T-cell (primary cell): ENCODE measurements at places on chromosomes 16 and 17. TPM values are rescaled to one million over a fixed set of nuclear protein-coding genes. Genes with fewer than 3 reads are reported as not detected.

DNA sequence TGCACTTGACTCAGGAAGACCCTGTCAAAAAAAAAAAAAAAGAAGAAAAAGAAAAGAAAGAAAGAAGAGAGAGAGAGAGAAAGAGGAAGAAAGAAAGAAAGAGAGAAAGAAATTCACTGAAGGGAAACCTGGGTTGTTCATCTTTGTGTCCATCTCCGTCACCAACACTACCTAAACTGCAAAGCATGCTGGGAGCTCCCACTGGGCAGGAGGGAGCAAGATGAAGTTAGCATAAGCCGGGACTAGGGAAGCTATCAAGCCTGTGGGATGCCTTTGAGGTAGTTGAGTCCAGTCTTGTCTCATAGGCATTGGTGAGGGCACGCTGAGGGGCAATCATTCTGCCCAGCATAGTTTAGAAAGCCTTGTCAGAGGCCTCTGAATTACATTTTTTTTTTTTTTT, 7.6 kb upstream of the CBFB start:
- H3K27me3 ChIP-seq, result peaks cover 3% of the 10 kb centered on the region
- DNase-seq, result no peak
- no peaks in the 10 kb centered on the region for H3K4me1 ChIP-seq
- no peak overlapping the region for H3K4me3 ChIP-seq

DNA sequence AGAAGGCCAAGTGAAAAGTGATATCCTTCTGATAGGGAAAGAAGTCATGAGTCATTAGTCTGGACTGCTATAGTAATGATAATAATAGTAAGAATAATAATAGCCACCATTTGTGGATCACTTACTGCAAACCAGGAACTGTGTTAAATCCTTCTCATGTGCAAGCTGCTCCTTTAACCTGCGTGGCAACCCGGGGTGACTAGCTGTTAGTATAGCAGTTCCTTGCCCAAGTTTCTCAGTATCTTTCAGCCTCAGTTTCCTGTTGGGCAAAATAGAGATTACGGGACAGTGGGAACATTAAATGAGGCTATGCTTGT, 129.5 kb downstream of the CDH13 start:
- no peak overlapping the region for H3K4me3 ChIP-seq
- H3K27me3 ChIP-seq, result no peaks in the 10 kb centered on the region
- H3K36me3 ChIP-seq, result no peaks in the 10 kb centered on the region
- no peak overlapping the region for H3K27ac ChIP-seq
- no peaks in the 10 kb centered on the region for H3K4me1 ChIP-seq
- no peak for DNase-seq

DNA sequence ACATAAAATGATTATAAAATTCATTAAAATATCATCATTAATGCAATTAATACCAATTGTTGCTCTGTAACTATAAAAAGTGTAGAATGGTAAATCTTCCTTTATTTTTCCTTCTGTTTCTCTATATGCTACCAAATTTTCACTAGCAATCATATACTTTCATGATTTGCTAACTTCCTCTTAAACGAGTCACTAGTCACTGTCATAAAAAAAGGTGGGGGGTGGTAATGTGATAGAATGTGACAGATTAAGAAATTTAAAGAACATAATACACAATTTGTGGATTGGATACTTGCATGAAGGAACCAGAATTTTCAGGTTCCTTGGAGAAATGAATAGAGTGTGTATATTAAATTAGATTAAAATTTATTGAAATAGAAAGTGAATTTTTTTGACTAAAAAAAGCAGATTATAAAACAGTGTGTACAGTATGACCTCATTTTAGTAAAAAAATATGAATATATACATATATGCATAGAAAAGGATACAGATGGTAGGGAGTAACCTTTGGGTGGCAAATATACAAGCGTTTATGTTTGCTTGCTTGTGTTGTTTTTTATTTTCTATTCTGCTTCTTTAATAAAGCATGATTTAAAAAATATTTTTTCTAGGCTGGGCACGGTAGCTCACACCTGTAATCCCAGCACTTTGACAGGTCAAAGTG, 56.7 kb upstream of the C17orf78 start:
- H3K4me3 ChIP-seq, result no peak overlapping the region
- DNase-seq, result no peak
- H3K4me1 ChIP-seq, result no peaks in the 10 kb centered on the region
- H3K27me3 ChIP-seq, result no peaks in the 10 kb centered on the region

Gene TNFRSF13B
- total RNA-seq, result not detected

Gene PERCC1
- total RNA-seq, result 0.83 TPM

DNA sequence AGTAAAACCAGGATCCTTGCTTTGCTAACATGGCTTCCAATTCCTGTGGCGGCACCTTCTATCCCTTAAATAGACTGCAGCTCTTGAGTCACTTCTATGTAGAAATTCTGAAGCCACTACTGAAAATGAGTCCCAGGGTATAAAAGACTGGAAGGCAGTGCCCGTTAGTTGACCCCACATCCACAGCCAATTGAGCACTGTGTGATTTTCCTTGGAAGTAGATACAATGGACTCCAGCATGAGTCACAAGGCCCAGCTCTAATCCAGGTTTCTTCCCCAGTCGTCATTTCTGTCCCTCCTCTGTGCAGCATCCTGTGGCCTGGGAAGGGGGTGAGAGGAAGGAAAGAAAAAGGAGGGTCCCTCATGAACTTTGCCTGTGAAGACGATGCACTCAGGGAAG, 69.5 kb downstream of the HLF start:
- DNase-seq, result no peak
- no peak overlapping the region for H3K27ac ChIP-seq
- peaks cover under 1% of the 10 kb centered on the region for H3K27me3 ChIP-seq
- no peaks in the 10 kb centered on the region for H3K36me3 ChIP-seq

DNA sequence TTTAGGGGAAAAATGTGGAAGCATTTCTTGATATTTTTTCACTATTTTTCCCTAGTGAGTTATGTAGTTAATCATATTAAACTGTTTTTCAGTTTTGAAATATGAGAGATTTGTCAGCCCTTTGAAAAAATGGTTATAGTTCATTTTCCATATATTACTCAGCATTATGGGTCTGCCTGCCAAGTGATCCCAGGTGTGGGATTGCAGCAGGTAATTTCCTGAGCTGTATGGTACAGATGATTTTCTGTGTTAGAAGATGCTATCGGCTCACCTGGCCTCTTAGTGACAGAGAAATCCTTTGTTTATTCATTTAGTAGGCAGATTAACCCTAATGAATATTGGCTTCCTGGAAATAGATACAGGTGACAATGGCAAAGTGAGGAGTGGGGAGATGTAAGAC, 275.1 kb upstream of the TBX2 start:
- peaks cover 3% of the 10 kb centered on the region for H3K4me1 ChIP-seq
- no peaks in the 10 kb centered on the region for H3K36me3 ChIP-seq
- H3K27me3 ChIP-seq, result no peaks in the 10 kb centered on the region
- H3K27ac ChIP-seq, result no peak overlapping the region
- H3K4me3 ChIP-seq, result no peak overlapping the region
- DNase-seq, result no peak

DNA sequence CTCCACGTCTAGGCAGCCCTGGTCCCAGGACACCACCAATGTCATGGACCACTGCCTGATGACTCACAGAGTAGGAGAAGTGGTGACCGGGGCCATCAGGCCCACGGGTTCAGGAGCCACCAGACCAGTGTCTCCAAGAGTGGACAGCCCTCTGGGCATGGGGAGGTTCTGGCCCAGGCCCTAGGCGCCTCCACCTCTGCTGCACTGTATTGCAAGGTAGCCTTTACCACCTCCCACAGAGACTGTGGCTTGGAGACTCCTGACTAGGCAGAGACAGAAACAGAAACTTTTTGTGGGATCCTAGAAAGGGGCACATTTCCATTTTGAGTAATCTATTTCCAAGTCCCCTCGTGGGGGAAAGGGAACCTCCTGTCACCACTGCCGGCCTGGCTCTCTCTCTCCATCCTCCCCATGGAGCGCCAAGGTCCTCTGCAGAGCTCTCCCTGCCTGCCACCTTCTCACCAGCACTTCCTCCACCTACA, 2.9 kb downstream of the CDIP1 start:
- no peak for DNase-seq
- peaks cover 41% of the 10 kb centered on the region for H3K4me1 ChIP-seq
- H3K36me3 ChIP-seq, result peaks cover 13% of the 10 kb centered on the region
- peak overlapping the region; percentile 45 for H3K27ac ChIP-seq
- no peak overlapping the region for H3K4me3 ChIP-seq
